ENCODE measurements at places on chromosomes 6 and 20. TPM values are rescaled to one million over a fixed set of nuclear protein-coding genes. Genes with fewer than 3 reads are reported as not detected.

The TREML2 gene
- not detected for total RNA-seq

The SLC35F1 gene
- total RNA-seq, result not detected

The COL21A1 gene
- total RNA-seq, result 60.0 TPM

GRCh38 chr6:9795880-9796279 lies 619.0 kb downstream of the TFAP2A start:
- no peak for DNase-seq

DNA sequence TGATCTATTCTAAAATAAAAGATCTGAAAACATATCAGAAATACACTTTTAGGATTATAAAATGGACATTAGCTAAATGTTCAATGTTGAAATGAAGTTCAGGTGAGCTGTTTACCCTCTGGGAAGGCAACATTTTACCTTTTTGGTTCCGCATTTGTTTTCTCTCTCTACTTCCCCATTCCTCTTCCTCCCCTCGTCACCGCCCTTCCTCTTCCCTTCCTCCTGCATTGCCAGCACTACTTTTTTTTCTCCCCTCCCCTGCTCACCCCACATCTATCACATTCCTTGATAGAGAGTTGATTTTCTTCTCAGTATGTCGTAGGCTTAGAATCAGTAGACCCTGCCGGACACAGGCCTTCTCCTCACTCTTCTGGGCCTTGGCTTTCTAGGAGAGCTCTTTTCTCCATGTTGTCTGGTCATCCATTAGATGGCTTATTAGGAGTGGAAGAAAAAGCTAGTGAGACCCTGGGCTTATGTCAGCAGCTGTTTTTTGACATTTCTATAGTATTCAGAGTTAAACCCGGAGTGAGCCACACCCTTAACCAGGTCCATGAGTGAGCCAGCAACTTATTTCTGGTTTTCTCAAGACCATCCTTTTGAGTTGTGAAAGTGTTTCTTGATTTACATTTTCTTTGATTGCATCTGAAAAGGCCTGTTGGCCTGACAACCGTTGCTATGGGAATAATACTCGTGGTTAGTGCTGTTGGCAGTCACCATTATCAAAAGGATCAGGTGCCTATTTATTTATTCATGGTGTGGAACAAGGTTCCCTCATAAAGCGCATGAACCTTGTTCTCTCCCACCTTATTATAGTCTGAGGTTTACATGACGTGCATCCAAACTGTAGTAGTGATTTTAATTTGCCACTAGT lies 90.9 kb downstream of the DTD1 start:
- no peak for DNase-seq

DNA sequence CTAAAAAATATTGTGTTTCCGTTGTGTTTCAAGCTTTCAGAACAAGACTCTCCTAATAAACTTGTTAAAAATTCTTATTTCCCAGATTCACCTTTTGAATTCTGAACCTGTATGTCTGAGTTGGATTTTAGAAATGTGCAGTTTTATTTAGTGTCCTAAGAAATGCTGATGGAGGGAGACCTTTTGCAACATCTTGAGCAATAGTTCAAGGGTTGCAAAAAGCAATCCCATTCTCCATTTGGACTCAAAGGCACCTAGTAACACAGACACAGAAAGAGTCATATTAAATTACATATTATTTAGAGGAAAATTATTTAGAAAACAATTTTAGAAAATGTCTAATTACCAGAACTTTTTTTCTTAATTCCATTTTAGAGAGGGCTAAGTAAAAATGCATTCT lies 448.5 kb downstream of the FRK start:
- no peak for DNase-seq

DNA sequence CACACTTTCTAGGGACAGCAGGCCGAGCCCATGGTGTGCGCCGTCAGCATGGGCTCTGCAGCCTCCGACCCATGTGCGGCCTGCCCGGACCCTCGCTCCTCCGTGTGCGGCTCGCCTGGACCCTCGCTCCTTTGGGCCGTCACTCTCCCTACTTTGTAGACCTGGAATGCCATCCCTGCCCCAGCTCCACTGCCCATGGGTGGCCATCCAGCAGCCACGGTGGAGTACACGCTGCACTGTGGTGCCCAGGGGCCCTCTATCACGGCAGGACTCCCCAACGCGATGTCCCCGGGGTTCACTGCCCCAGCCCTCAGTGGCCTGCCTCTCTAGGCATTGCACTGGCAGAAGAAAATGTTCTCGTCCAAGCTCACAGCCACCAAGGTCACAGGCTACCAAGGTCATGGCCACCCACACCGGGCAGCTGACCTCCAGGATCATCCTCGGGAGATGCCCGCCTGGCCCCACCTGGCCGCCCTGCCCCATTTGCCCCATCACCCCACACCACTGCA lies 24.1 kb upstream of the MRGBP start:
- no peak for DNase-seq

DNA sequence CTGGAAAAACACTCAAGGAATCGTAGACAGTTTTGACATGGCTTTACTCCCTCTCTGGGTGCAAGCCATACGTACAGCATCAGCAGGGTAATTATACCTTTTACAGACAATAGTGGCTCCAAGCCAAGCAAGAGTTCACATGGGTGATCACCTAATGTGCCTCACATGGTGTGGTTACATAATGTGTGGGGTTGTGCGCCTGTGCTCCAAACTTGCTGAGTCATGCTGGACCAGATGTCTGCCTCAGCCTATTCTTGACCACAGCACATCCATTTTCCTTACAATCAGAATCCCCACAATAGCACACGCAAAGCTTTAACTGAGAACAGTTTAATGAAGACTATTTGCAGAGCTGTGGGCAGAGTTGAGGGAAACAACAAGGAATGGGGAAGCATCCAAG lies 74.5 kb downstream of the ALDH8A1 start:
- no peak for DNase-seq

GRCh38 chr6:157143171-157143889 lies 180.0 kb downstream of the TMEM242 start:
- no peak for DNase-seq

DNA sequence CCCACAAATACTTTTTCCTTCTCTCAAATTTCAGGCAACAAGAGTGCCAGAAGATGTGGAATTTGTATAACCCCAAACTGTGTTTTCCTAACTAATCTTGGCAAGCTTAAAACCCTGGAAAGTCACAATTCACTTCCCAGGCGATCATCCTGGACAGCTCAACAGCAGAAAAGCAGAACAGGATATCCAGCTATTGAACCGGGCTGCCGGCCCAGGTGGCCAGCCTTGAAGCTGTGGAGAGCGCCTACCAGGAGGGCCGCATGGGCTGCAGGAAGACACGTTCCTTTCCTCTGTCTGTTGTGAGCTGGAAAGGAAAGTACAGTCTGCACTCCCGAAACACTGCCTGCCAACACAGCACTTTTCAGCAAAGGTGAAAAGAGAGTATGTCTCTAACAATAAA lies 719.7 kb upstream of the MARCKS start:
- no peak for DNase-seq

DNA sequence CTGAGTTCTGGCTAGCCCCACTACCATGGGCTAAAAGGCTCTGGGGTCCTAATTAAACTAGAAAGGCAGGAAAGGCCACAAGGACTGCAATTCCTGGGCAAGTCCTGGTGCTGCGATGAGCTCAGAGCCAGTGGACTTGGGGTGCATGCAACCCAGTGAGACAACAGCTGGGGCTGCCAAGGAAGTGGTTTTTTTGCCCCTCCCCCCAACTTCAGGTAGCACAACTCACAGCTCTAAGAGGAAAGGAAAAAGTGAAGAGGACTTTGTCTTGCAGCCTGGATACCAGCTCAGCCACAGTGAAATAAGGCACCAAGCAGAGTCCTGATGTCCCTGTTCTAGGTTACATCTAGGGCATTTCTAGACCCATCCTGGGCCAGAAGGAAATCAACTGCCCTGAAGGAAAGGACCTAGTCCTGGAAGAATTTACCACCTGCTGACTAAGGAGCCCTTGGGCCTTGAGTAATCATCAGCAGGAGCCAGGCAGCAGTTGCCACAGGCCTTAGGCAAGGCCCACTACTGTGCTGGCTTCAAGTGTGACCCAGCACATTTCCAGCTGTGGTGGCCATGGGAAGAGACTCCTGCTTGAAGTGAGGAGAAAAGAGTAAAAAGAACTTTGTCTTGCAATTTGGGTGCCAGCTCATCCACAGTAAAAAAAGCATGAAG lies 358.4 kb downstream of the BTBD3 start:
- DNase-seq, result no peak

GRCh38 chr6:118843685-118844390 lies 50.1 kb upstream of the ASF1A start:
- no peak for DNase-seq

All from osteocyte (in vitro differentiated cells).